ENCODE measurements at places on chromosomes 5 and 9.

GRCh38 chr9:22722492-22722891 lies 275.9 kb downstream of the DMRTA1 start:
- DNase-seq = no peak

- DNase-seq = no peak
Observed at GRCh38 chr9:101993771-101994170, 255.3 kb upstream of the GRIN3A start.

DNA sequence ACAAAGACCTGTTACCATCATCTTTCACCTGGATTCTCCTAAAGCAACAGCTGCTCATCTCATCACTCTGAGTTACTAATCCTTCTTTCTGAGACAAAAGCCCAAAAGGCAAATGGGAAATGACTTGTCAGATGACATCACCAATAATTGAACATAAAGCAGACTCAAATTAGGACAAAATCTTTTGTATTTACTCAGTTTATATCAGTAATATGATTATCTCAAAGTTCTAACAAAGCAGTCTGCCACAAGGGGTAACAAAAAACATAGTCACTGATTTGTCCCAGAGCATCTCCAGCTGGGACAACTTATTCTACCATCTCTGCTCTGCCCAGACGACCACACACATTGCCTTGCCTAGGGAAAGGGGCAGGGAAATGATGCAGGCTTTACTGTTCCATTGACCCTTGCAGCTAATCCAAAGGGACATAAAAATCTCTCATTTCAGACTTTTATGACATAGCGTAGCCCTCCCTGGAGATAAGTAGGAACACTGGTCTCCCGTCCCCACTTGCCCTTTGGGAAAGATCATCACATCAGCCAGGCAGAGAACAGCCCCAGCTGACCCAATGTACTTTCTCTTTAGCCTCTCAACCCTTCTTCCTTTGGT lies 249.5 kb upstream of the PTGER4 start:
- no peak for DNase-seq

DNA sequence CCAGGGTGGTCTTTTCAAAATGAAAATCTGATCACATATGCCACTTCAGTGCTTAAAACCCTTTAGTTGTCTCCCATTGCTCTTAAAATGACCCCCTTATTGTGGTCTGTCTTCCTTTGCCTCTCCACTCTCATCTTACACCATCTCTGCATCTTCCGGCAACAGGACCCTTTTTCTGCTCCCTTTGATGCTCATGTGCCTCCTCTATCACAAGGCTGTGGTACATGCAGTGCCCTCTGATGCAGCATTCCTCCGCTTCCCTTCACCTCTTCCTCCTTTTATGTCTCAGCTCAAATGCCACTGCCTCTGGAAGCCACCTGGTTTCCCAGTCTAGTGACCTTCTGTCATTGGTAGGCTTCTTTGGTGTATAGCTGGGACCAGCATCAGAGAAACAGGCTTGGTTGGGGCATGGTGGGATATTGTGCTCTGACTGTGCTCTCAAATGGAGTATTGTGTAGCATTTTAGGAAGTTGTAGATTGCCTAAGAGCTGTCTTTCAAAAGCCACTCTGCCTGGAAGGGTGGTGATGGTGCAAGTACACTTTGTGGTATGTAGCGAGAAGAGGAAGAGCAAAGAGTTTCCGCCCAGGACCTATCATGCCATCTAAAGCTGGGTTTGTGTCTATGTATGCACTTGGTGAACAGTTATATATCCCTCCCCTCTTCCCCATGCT lies 28.1 kb downstream of the ARHGAP26 start:
- DNase-seq = no peak

DNA sequence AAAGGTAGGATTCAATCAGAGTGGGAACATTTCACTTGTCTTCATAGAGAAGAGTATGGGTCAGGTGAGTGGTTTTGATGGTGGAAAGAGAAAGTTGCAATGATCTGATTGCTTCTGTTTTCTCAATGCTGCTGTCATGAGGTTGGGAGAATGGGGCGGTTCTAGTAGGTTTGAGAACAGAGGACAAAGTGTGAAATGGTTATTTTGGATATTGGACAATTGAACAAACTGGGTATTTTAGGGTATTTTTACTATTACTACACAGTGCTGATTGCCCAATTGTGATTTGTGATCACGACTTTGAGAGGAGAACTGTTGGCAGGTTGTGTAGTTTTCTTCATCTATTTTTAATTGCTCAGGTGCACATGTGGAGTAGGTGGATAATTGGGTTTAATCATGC lies 60.2 kb downstream of the COMMD10 start:
- no peak for DNase-seq

GRCh38 chr5:95358320-95358719 lies 32.8 kb upstream of the FAM81B start:
- DNase-seq = no peak

DNA sequence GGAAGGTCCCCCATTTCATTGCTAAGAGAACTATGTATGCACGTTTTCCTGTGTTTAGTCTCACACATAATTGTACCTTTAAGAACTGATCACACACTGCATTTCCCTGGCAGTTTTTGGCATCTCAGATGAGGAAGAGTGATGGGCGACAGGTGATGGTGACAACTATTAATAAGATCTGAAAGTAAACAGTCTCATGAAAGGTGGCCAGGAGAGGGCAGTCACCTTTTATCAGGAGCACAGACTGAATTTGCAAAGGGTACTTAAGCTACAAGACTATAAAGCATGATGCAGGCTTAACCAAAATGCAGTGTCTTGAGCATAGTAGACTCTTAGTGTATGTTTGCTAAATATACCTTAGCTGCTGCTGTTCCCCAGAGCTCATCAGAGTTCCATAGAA lies 91.5 kb downstream of the GHR start:
- DNase-seq = no peak

DNA sequence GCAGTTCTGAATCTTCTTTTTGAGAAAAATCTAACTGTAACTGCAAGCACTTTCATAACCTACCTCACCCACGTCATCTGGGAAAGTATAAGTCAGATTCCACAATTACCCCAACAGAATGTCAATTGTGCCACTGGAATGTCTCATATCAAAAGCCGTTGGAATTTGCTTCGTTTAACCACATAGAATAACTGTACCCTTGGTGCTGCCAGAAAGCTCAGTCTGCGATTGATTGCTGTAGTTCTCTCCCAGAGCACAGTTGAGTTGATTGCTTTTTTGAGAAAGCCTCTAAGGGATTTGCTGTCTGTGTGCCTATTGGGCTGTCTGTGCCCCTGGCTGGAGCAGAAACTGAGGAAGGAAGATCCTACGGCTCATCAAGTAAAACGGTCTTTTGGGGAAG lies 583.6 kb downstream of the TMEM38B start:
- DNase-seq = no peak

DNA sequence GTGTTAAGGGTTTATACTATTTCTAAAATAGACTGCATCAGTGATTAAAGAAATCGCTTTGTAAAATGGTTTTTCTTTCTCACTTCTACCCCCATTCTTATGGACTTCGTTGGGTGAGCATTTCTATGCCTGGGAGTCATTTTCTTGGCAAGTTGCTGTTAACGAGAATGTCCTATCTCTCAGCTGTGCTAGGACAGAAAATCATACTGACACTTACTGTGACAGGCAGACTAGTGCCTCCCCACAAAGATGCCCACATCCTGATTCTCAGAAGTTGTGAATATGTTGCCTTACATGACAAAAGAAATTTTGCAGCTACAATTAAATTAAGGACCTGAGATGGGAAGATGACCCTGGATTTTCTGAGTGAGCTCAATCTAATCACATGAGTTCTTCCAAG lies 65.1 kb upstream of the NMUR2 start:
- no peak for DNase-seq

DNA sequence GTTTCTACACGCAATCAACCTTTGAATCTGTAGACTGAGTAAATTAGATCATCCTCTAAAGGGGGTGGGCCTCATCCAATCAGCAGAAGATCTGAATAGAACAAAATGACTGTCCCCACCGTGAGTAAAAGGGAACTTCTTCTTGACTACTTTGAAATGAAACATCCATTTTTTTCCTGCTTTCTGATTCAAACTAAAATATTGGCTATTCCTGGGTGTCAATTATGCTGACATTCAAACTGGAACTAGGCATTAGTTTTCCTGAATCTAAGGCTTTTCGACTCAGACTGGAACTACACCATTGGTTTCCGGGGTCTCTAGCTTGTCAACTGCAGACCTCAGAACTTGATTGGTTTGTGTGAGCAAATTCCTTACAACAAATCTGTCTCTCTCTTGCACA lies 772.2 kb upstream of the CDH10 start:
- DNase-seq = no peak

DNA sequence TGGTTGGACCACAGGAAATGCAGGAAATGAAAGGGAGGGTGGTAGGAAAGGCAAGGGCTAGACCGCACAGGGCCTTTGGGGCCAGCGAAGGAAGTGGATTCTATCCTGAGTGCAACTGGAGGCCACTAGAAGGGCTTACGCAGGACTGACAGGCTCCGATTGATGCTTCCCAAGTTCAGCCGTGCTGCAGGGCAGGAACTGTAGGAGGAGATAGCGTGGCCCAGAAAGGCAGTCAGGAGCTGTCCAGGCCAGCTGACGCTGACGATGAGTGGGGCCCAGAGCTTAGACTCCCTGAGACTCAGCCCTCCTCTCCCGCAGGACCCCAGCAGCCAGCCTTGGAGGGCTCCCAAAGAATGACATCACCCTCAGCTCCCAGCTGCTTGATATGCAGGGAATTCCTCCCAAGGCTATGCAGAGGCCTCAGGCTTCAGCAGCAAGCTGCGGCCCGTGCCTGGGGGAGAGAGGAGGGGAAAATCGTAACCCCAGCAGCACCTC lies 48.8 kb downstream of the KCNIP1 start:
- DNase-seq = no peak

DNA sequence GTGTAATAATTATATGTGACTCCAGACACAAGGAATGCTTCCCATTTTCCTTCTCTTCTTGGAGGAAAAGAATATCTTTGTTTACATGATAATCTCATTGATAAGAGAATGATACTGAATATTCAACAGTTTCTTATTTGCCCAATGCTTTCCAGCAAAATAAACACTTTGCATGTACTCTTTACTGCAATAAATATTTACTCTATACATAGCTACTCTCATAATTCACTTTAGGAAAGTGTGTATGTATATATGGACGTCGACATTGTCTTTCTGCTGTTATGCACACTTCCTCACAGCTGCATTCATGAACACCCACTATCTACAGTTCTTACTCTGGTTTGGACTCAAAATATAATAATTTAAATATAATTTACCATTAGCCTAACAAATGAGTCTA lies 617.4 kb upstream of the CDH10 start:
- DNase-seq = no peak

DNA sequence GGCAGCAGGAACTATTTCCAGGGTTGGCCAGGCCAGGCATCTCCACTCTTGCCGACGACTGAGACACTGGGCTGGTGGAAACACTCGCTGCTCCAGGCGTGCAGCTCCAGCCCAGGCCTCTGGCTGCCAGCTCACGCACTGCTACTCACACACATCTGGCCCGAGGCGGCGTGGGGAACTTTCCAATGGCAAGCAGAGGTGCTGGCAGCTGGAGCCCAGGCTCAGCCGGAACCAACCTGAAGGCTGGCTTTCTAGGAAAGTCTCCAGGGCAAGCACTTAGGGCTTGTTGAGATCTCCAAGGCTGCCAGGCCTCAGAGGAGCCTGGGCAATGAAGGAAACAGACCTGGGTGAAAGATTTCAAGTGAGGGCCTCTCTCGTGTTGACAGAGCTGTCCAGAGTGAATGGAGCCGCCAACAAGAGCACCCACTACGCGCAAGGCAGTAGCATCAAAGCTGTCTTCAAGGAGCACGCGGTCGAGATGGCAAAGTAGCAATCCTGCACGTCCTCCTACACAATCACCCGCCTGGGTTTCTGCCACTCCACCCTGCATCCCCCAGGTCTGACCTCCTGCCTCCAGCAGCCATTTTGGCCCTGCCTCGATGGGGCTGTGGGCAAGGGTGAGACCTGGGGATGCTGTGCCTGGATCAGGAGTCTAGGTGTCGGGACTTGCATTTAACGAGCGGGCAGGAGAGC lies 14.4 kb downstream of the SH3PXD2B start:
- no peak for DNase-seq

Data from T-helper 17 cell (primary cell).